ENCODE measurements at places on chromosomes 2 and 18.

- DNase-seq = no peak
Measured at GRCh38 chr2:74183878-74184277, 5.2 kb upstream of the MOB1A start.

DNA sequence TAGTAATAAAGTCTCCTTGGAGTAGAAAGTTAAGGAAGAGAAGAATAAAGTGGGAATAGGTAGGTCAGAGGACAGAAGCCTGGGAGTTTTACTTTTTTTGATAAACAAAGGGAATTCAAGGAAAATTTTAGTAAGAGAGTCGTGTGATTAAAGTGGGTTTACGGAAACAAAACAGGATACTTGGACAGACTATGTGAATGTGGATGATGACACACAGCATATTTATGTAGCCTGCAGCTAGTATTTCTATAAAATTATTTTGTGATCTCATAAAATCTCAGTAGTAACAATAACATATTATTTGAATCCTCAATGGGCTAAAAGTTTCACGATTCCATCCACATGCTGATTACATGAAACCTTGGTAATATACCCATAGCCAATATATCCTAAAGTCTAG is 450.7 kb upstream of the PIK3C3 start:
- DNase-seq = no peak

DNA sequence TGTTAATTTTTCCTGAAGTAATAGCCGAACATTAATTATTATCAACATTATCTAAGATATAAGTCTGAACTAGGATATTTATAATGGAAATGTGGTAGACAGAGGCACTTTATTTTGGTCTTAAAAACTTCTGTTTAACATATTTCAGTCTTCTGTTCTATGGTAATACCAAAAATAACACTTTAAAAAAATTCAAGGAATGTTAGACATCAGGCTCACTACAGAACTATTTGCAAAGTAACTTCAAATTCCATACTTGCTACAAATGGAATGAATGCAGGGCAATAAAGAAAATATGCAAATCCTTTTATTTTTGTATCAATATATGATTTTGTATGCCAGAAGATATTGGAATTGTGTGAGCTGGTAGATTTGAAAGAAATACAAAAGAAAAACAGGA is 345.5 kb upstream of the DSEL start:
- DNase-seq = no peak

DNA sequence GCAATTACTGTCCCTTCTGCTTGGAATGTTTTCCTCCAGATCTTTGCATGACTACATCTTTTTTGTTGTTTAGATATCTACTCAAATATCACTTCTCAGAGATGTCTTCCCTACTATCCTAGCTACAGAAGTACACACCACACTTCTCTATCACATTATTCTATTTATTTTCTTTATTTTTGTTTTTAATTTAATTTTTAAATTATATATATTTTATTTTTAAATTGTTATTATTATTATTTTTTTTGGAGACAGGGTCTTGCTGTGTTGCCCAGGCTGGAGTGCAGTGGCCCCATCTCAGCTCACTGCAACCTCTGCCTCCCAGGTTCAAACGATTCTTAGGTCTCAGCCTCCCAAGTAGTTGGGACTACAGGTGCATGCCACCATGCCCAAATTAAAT is 106.7 kb downstream of the TAF4B start:
- no peak for DNase-seq

DNA sequence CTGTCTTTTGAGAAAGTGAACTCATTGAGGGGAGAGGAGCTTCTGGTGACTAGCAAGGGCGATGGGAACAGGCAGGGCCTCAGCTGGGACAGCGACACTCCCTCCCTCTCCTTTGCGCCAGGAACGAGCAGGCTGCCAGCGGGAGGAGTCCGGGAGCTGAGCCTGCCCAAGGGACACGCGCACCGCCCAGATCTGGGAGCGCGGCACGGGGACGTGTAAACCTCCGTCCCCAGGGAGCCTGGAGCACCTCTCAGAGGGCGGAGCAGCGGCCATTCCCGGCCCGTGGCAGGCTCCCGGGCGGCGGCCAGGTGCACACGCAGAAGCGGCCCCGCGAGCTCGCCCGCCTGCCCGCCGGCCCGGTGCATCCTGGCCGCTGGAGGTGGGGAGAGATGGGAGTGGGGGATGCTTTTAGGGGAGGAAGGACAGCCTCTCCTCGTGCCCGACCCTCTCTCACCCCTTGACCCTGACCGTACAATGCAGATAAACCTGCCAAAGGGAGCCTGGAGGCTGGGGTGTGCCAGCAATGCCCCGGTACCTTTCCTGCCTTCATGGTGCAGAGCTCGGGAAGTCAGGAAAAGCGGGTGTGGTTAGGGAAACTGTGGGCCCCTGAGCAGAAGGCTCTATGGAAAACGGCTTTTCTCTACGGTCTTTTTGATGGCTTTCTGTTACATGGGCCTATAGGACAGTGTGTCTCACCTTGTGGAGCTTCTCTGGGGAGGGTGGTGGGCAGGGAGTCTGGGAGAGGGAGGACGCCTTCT is 2.2 kb downstream of the AQP4 start:
- no peak for DNase-seq

- no peak for DNase-seq
Measured at GRCh38 chr18:3529601-3530000, 79.6 kb downstream of the TGIF1 start.

DNA sequence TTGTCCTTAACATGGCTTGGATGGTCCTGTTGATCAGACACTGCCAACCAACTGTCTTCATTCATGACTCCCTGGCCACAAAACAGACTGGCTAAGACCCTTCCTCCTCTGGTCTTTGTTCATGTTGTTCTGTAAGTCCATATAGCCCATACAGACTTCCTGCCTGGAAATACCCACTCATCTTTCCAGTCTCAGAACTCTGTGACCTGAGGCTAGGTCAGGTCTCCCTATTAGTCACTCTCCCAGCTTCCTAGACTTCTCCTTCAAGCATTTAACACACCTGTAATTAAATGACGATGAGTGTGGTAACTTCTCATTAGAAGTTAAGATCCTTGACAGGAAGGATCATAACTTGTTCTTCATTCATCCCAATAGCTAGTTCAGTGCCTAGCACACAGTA is 56.3 kb downstream of the CCDC93 start:
- DNase-seq = no peak

DNA sequence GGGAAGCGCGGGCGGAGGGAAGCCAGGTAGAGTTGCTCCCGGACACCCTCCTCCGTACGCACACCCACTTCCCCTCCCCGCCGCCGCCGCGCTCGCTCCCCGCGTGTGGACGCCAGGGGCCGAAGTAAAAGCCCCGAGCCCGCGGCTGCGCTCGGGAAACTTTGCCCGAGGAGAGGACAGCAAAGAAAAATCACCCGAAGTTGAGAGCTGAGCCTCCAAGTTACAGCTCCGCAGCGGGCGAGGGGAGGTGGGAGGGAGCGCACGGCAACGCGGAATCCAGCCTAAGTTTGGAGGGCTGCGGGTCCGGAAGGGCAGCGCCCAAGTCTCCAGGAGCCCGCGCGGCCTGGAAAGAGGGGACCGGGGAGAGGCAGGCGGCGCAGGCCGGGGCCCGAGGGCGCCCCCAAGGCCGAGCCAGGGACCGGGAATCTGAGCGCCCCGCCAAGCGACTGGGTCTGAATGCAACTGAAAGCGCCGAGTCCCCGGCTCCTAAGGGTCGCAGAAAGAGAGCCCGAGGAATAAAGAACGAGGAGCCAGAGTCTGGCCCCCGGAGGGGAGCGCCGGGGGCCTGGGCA is 706 bp upstream of the BCL11A start:
- no peak for DNase-seq

DNA sequence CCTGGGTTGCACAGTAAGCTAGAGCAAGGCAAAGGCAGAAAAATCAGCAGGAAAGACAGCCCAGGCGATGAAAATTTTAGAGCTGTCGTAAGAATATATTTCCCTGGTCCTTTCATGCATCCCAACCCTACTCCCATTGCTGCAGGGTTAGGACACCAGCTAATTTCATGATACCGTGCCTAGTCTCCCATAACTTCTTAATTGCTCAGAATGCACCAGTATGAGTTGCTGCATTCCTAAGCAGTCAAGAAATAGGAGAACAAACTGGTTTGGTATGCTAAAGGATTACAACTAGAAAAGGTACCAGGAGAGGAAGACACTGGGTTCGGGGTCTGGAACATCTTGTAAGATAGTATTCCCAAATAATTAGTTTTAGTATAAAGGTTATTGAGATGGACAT is 269.4 kb upstream of the NRXN1 start:
- no peak for DNase-seq

GRCh38 chr18:77032181-77032701 is 100.3 kb downstream of the MBP start:
- DNase-seq = no peak

DNA sequence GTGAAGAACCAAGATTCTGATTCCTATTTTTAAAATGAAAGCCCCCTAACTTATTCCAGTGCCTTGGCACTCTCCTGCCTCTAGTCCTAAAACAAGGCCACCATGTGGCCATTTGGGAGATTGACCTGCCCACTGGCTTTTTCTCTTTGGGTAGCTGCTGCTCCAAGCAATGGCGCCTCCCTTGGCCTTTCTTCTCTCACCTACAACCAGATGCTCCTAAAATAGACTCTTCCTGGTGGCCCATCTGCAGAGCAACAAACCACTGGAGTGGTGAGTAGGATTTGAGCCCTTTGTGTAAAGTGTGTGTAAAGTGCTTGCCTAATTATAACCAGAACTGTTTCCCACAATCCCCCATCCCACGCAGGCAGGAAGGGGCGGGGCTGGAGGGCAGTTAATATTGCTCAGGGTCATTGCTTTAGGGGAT is 114.2 kb downstream of the FHOD3 start:
- DNase-seq = no peak

GRCh38 chr18:50158866-50159653 is 35.9 kb downstream of the MYO5B start:
- no peak for DNase-seq

- DNase-seq = no peak
Measured at GRCh38 chr2:191341436-191341835, 96.2 kb downstream of the MYO1B start.

DNA sequence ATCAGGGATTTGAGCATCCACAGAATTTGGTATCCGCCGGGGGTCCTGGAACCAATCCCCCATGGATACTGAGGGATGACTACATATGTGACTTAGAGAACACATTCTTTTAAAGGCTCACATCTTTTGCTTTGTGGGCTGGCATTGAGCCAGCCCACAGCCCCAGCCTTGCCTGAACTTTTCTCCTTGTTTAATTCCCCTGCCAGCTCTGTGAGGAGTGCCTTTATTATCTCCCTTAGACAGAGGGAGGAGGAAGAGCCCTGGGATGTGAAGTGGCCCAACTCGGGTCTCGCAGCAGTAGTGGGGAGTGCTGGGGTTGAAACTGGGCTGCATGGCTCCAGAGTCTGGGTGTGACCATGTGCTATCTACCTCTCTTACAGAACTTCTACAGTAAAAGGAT is 7.6 kb downstream of the TTC39C start:
- DNase-seq = no peak

- no peak for DNase-seq
Measured at GRCh38 chr18:13265008-13265910, 46.7 kb downstream of the LDLRAD4 start.

DNA sequence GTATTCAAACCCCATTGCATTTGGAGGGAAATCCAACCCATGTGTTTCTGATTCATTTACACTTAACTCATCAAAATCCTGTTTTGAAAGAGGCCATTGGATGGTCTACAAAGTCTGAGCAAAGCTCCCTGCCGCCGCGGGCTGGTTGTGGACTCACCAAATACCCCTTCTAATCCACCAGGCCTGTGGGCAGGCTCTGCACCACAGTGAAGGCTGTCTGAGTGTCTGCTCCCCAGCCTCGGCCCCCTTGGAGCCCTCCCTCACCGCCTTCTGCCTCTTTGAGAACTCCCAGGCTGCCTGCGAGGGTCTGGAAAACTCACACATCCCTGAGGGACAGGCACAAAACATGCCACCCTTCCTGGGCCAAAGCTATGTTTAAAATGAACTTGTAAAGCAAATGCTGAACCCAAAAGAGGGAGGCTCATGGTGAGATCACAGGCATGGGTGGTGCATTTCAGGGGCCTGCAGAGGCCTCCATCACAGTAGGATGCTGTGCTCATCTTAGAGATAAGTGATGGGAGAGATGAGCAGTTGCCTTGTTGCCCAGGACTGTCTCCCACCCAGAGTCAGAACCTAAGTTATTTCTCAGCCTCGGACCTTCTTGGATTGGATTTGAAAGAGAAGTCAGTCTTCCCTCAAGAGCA is 225.0 kb downstream of the CYP26B1 start:
- no peak for DNase-seq

GRCh38 chr2:207157162-207157481 is 8.6 kb downstream of the KLF7 start:
- no peak for DNase-seq

- DNase-seq = no peak
Measured at GRCh38 chr2:23468474-23469141, 83.6 kb downstream of the KLHL29 start.

Data from activated gamma-delta T cell (primary cell).